ENCODE measurements at places on chromosomes 5 and 9.

GRCh38 chr9:134455934-134456755, 129.9 kb downstream of the RXRA start:
- DNase-seq: peak; percentile 91

- DNase-seq: no peak
Observed at GRCh38 chr9:125959951-125960619, 212.9 kb downstream of the PBX3 start.

GRCh38 chr5:74679966-74680365, 5.1 kb upstream of the HEXB start:
- DNase-seq: no peak

DNA sequence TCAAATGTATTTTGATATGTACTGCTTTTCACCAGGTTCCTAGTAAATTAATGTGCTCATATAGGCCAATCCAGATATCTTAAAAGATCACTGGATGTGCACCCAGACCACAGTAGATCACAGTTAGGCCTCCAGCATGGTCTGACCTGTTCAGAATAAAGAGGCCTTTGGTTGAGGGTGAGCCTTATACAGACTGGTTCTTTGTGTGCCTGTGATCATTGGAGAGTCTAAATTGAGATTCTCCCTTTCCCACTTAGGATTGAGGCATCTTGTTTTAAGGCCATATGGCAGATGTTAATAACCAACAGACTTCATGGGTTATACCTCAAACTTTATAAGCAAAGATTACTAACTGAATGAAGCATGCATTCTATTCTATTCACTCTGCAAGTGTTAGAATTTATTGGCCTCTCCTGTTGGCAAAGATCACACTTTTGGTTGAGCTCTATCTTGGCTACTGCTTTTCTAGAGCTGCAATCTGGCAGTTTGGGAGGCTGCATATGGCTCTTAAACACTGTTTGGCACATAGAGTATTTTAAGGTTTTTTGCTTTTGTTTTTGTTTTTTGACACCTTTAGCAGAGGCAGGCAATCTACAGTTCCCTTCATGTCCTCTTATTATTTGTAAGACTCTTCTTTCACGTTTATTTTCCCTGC, 8.5 kb downstream of the CHSY3 start:
- DNase-seq: no peak

DNA sequence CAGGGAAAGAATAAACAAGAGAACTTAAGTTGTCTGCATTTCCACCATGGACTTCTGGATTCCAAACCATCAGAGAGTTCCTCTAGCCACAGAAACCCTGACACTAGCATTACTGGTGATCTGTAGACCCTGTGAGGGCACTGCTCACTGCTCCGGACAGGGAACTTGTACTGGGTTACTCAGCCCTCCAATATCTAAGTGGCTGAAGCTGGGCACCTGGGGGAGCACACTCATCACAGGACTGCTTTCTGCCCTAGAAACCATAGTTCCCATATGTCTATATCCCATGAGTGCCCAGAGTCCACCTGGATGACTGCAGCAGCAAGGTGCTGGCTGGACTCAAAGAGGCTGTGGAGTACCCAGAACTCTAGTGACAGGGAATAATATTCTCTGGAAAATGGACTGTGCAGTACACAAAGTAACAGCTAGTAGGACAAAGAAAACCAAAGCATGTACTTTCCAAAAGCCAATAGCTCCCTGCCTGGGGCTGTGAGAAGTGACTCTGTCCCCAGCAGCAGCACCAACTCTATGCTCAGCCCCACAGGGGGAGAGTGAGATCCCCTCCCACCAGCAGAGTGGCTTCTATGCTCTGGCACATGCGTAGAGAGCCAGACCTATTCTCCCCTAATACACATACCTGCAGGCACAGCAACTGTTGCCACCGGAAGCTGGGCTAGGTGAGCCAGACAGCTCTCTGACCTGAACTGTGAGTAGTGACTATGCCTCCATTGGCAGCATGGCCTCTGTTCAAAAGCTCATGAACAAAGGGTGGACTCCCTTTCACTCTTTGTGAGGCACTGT, 472.9 kb upstream of the FTMT start:
- no peak for DNase-seq

DNA sequence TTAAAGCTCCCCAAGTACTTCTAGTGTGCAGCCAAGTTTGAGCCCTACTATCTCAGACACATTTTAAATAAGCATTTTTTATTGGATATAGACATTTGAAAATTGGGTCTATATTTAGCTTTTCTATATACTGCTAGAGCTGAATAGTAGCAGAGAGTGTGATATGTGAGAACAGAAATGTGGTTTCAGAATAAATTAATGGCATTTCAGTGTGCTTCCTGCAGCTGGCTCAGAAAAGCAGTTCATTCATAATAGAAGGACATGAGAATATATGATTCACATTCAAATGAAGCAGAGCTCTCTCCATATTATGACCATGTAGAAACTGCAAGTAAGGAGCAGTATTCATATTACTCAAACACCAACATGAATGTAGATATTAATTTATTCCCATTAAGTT, 464.0 kb downstream of the PTPRD start:
- DNase-seq: no peak

- DNase-seq: peak; percentile 67
Observed at GRCh38 chr5:81750308-81751008, 439 bp downstream of the SSBP2 start.

DNA sequence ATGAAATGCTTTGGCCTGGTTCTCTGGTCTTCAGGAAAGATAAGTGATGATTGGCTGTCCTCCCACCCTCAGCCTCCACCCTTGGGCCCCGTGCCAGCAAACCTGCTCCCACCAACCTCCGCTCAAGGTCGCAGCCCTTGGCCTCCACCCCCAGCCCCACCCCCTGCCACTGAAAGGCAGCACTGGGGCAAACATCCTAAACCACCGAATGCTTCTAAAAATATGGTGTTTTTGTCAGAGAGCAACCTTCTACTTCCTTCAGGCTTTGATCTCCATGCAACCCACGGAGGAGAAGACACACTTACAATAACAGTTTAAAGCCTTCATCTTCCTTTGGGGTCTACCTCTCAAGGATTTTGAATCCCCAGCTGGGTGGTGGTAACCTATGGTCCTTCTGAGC, 24.0 kb upstream of the TCF7 start:
- no peak for DNase-seq

DNA sequence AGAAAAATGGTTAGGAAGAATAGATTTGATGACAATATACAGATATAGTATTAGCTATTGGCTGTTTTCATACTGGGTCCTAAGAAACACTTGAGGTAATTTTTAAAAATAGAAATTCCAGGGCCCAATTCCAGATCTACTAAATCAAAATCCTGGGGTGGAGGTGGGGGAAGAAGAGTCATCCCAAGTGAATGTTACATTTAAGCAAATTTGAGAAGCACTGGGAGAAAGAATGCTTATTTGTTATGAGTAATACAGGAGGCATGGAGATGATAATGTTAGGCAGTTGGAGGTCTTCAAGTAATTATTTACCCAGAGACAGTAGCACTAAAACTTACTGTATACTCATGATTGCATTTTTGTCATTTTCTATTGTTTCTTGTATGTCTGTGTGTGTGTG, 93.0 kb upstream of the DAB2 start:
- no peak for DNase-seq

DNA sequence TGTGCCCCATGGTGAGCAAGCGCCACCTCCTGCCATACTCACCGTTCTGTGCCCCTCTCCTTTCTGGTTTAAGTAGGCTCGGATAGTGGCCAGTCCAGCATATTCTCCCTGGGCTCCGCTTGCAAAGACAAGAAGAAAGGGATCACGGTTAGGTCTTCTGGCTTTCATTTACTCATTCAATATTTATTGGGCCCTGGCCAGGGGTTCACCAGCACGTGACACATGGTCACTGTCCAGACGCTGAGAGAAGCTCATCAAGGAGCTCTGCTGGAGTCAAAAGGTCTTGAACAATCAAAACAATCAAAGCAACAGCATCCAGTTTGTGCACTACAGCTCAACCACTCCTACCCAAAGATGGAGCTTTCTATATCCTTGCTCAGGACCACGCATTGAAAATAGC, 80.2 kb downstream of the GLDC start:
- no peak for DNase-seq

DNA sequence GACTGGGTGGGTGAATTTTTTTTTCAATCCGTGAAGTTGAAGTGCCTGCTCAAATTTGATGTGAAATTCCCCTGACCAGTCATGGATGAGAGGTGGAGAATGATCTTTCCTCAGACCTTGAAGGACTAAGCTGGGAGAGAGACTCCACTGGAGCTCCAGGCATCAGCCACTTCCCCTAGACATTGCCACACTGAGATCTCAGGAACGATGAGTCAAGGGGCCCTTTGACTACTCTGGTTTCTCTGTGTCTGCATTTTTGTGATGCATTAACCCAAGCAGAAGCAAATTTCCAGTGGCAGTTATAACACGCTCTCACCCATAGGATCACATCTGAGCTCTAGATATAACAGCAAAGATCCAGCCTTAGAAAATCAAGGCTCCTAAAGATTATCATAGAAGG, 171.2 kb upstream of the KIF2A start:
- DNase-seq: no peak

DNA sequence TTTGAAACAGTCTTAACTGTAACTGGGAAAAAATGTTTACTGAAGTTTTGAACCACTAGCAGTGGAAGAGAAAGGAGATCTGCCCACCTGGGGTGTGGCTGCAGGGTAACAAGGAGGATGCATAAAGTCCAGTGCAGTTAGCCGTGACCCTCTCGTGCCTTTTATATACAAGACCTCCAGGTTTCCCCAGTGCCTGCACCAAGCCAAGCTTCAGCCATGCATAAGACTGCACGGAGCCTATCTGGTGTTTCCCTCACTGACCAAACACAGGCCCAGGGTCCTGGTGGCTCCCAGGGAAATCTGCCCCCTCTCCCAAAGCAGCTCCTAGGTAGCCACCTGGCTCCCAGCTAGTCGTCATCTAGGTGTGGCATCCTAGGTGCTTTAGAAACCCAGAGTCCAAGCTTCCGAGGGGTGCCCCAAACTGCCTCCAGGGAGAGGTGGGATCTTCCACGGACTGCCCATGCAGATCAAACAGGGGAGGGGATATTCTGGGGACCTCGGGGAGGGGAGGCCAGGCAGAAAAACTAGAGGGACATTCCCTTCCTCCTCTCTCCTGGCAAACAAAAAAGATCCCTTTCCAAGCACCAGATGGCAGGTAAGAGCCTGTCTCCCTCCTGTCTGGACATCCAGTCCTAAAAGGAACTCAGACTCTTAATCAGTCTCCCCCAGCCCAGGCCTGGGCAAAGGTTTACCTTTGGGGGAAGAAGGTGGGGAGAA, 2.7 kb downstream of the SHB start:
- DNase-seq: peak; percentile 57

- no peak for DNase-seq
Observed at GRCh38 chr5:68193481-68194036, 22.0 kb upstream of the PIK3R1 start.

DNA sequence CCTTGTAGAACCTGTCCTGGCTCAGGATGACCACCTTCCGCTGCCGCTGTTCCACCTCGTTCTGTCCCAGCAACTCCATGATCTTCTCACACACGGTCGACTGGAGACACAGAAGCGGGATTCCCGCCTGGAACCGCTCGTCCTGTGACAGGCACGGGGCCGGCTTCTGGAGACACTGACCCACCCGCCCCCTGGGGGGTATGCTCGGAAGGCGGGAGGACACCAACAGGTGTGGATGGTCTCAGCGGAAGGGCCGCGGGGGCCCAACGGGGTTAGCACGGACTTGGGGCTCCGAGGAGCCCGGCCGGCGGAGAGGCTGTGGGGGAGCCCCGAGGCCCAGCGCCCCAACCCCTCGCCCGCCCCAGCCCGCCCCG, 530 bp downstream of the UCK1 start:
- DNase-seq: peak; percentile 75

- DNase-seq: peak; percentile 82
Observed at GRCh38 chr9:107487521-107488374, 1.8 kb downstream of the KLF4 start.

- no peak for DNase-seq
Observed at GRCh38 chr9:29999645-30000044, 2384.8 kb upstream of the ACO1 start.

DNA sequence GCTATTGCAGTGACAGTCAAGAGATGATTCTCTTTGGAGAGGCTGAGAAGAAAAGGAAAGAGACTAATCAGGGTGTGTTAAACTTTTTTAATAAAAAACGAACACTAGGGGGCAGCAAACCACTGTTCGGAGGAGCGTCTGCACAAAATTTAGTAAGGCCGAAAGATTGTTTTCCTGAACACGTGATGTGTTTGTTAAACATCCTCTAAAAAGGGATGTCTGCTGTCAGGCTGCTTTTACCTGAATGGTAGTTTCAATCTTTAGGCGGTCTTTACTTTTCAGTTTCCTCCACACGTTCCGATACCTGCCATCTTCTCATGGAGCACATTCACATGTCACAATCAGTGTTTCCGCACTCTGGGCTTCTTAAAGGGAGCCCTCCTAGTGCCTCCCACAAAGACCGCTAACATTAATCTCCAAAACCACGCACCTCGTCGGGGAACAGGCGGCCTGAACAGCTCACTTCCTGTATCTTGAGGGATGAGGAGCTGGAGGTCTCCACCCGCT, 125.2 kb downstream of the GPBP1 start:
- DNase-seq: no peak

DNA sequence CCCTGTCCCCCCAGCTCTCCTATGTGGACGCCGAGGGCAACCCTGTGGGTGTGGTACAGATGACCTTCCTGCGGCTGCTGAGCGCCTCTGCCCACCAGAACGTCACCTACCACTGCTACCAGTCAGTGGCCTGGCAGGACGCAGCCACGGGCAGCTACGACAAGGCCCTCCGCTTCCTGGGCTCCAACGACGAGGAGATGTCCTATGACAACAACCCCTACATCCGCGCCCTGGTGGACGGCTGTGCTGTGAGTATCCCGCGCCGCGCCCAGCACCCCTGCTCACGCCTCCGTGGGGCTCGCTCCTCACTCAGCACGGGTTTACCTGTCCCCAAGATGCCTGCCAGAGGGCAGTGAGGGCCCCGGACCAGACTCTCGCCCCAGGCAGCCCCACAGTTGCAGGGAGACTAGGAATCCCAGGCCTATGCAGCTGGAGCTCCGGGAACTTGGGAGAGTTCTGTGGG, 45.6 kb upstream of the FCN2 start:
- DNase-seq: no peak

DNA sequence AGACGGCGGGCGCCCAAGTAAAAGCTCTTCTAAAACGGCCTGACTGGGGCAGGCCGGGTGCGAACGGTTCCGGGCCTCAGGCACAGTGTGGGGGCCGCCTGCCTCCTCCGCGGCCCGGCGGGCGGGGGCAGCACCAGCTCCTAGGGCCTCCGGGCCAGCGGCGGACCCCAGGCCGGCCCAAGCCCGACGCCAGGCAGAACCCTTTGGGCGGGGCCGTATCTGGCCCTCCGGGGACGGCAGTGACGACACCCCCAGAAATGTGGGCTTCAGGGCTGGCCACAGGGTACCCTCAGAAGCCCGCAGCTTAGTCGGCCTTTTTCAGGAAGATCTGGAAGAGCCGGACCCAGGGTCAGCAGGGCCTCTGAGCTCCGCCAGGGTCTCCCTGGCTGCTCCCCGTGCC, 4.0 kb downstream of the LTC4S start:
- no peak for DNase-seq

- DNase-seq: no peak
Observed at GRCh38 chr9:94817291-94818177, 91.0 kb downstream of the AOPEP start.

Measured in upper lobe of right lung (tissue), 1 donor.